Endothelial cell of umbilical vein (primary cell): ENCODE measurements at places on chromosomes 7 and 10.

GRCh38 chr7:169276-170172 lies 22.8 kb upstream of the FAM20C start:
- H3K27ac ChIP-seq, result no peak overlapping the region

GRCh38 chr10:49287689-49288340 lies 11.2 kb upstream of the C10orf71 start:
- H3K4me1 ChIP-seq, result no peaks in the 10 kb centered on the region
- no peaks in the 10 kb centered on the region for H3K27me3 ChIP-seq
- H3K27ac ChIP-seq, result no peak overlapping the region
- DNase-seq, result no peak
- H3K4me3 ChIP-seq, result no peak overlapping the region
- no peaks in the 10 kb centered on the region for H3K36me3 ChIP-seq

GRCh38 chr7:7516662-7517061 lies 19.0 kb downstream of the COL28A1 start:
- DNase-seq, result no peak
- no peaks in the 10 kb centered on the region for H3K4me1 ChIP-seq
- H3K27ac ChIP-seq, result no peak overlapping the region
- H3K4me3 ChIP-seq, result no peak overlapping the region
- H3K27me3 ChIP-seq, result no peaks in the 10 kb centered on the region

GRCh38 chr7:46162609-46163008 lies 241.5 kb upstream of the IGFBP3 start:
- no peaks in the 10 kb centered on the region for H3K4me1 ChIP-seq
- DNase-seq, result no peak
- H3K27ac ChIP-seq, result no peak overlapping the region
- H3K4me3 ChIP-seq, result no peak overlapping the region
- no peaks in the 10 kb centered on the region for H3K27me3 ChIP-seq

GRCh38 chr10:102565793-102566192 lies 62.0 kb downstream of the SUFU start:
- H3K4me1 ChIP-seq, result no peaks in the 10 kb centered on the region
- DNase-seq, result no peak
- no peak overlapping the region for H3K4me3 ChIP-seq
- H3K36me3 ChIP-seq, result no peaks in the 10 kb centered on the region
- H3K27me3 ChIP-seq, result no peaks in the 10 kb centered on the region

GRCh38 chr7:98423043-98423442 lies 22.2 kb upstream of the BAIAP2L1 start:
- H3K4me3 ChIP-seq, result no peak overlapping the region
- no peak for DNase-seq
- H3K36me3 ChIP-seq, result no peaks in the 10 kb centered on the region
- H3K27ac ChIP-seq, result no peak overlapping the region
